Activated T-helper 2 cell treated with anti-CD3 and anti-CD28 coated beads, Interferon-gamma antibody, Interleukin-2, Interleukin-4, amounts not matched to agents 10 μg/mL and 5 μg/mL and 100 μg/mL, durations not matched to agents 14 hours and 24 hours and 36 hours (primary cell): ENCODE measurements at places on chromosomes 11 and 22.

GRCh38 chr22:21797444-21798221 is 62.0 kb upstream of the YPEL1 start:
- no peak for DNase-seq

GRCh38 chr22:41825376-41825775 is 7.5 kb upstream of the SREBF2 start:
- DNase-seq: no peak

DNA sequence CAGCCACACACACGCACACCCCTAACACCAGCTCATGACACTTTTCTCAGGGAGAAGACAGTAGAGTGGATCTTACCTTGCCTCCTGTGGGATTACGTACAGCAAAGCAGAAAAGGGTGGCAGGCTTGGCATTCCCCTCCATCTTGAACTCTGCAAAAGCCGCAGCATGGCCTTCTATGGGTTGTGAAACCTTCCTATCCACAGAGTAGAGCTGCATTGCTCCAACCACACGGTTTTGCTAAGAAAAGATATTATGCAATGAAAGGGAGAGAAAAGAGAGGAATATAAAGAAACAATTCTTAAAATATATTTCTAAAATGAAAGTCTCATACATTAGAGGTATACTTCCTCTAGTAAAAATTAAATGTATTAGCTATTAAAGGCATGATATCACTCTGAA is 48.8 kb downstream of the CLTCL1 start:
- DNase-seq: no peak

GRCh38 chr11:131837562-131837961 is 467.1 kb downstream of the NTM start:
- no peak for DNase-seq

GRCh38 chr22:20281891-20282290 is 13.8 kb upstream of the RTN4R start:
- DNase-seq: no peak

DNA sequence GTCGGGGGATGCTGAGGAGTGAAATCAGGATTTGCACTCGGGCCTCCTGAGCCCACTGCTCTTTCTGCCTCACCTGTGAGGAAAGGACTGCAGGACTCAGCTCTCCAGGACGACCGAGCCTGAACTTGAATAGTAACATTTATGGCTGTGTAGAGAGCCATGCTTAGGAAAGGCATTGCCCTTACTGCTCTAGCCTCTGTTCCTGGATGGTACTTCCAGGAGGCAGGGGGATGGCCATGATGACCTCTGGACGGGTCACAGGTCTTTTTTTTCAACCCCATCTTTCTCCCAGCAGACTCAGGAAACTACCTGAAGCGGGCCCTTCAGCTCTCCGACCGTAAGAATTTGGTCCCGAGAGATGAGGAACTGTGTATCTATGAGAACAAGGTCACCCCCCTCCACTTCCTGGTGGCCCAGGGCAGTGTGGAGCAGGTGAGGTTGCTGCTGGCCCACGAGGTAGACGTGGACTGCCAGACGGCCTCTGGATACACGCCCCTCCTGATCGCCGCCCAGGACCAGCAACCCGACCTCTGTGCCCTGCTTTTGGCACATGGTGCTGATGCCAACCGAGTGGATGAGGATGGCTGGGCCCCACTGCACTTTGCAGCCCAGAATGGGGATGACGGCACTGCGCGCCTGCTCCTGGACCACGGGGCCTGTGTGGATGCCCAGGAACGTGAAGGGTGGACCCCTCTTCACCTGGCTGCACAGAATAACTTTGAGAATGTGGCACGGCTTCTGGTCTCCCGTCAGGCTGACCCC is 11.3 kb downstream of the ANKK1 start:
- DNase-seq: no peak

- DNase-seq: no peak
These were observed 12.1 kb downstream of the C11orf86 start for GRCh38 chr11:66987158-66987620.

DNA sequence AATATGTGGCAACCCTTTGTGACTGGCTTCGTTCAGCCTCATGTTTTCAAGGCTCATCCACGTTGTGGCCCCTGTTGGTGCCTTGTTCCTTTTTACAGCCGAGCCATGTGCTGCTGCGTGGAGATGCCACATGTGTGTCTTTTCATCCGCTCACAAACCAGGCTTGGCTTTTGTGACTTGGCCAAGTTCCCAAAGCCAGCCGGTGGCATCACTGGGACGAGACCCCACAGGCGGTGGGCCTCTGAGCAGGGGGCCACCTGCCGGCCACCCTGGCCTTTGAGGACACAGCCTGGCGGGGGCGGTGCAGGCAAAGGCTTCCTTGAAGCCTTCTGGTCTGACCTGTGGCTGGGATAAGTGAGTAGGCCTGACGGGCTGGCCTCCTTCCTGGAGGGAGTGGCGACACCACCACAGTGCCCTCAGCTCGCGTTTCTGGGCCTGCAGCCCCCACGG is 10.5 kb downstream of the GRK2 start:
- peak; percentile 34 for DNase-seq

GRCh38 chr11:41320653-41321052 is 138.8 kb downstream of the LRRC4C start:
- no peak for DNase-seq
